NCI-H1105 (cell line): ENCODE measurements at places on chromosomes 11 and 22.

GRCh38 chr22:45248832-45249561 is 8.3 kb upstream of the KIAA0930 start:
- no peak for DNase-seq

- DNase-seq = no peak
Measured at GRCh38 chr11:61488651-61489291, 19.8 kb upstream of the LRRC10B start.

- DNase-seq = no peak
Measured at GRCh38 chr11:13348305-13348704, 70.7 kb downstream of the BMAL1 start.

DNA sequence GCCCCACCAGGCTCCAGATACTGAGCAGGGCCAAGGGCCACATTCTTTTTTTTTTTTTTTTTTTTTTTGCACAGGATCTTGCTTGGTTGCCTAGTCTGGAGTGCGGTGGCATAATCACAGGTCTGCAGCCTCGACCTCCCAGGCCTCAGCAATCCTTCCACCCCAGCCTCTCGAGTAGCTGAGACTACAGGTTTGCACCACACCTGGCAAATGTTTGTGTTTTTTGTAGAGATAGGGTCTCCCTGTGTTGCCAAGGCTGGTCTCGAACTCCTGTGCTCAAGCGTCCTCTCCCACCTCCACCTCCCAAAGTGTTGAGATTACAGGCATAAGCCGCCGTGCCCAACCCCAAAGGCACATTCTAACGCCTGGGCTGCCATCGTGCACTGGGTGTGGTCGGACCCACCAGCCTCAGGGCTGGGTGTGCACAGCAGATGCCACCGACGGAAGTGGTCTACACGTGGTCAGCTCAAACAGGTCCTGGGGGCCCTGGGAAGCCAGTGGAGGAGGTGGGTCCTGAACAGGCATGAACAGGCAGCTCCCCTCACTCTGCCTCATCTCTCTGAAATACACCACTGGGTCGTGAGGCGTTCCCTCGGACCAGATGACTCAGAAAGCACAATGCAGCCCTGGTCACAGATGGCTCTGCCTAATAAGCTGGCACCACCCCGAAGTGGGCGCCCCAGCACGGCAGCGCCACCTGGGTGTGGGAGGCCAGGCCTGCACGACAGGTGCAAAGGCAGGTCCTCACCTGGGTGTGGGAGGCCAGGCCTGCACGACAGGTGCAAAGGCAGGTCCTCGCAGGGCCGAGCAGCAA is 5.1 kb upstream of the B4GALNT4 start:
- peak; percentile 94 for DNase-seq

DNA sequence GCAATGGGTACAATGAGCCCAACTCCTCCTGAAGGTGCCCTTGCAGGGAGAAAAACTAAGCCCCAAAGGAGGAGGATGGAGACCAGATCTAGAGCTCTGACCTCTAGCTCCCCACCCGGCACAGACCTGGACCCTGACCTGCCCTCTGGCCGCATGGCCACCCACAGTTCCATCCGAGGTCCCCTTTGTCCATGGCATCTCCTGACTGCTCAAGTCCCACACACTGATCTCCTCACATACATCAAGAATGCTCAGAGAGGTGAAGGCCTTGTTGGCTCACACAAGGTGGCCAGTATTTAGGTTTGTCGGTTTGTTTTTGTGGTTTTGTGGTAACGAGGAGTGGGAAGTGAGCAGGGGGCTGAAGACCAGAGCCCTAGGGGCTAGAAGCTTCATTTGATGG is 423.5 kb upstream of the B3GAT1 start:
- no peak for DNase-seq

DNA sequence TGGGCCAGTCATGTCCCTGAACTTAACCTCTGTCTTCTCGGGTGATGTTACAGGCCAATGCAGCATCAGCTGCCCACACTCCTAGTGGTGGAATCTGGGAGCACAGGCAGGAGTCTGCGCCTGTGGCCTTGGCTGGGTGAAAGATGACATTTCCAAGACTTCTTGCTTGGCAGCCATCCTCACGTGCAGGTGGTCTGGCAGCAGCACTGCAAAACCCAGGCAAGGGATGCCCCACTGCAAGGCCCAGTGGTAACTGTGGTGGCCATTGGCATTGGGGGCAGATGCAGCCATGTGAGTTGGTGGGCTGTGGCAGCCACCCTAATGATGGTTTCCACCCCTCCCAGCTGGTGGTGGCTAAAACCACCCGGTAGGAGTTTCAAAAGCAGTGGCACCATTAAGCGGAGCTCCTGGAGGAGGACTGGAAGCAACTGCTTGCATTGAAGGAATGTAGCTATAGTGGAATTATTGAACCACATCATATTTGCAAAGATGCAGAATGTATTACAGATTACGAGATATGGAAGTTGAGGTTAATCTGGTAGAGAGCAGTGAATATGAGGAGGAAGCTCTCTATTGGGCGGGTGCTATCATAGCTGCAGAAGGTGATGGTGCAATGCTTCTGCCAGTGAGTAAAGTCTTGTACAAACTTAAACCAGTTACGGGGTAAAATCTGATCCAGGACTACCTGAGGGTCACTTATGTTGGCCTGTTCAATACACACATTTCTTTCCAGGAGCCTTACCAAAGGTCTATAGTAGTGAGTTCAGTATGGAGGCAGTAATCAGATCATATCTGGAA is 120.7 kb upstream of the TOP3B start:
- DNase-seq = no peak

DNA sequence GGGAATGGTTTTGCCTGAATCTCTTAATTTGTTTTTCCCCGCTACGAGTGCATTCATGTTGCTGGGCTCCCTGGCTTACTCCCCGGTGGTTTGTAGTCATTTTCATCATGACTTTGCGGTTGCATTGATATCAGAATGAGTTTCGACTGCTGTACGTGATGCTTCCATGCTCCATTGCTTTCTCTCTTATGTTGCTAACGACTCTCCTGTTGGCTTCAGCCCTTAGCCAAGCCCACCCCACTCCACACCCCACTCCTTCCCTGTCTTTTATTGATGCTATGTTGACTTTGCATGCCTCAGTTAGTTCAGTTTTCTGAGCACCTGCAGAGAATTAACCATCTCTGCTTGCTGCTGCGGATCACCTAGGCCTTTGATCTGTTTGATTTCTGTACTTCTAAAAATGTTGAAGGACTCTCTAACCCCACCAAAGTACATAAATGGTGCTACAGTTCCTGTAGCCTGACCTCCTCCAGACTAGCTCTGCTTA is 65.3 kb downstream of the ARFGAP2 start:
- peak; percentile 38 for DNase-seq
